Pancreas (tissue), 10 donors: ENCODE measurements at places on chromosomes 11 and 22.

GRCh38 chr11:12285811-12286222 is 91.6 kb upstream of the PARVA start:
- no peak for DNase-seq

DNA sequence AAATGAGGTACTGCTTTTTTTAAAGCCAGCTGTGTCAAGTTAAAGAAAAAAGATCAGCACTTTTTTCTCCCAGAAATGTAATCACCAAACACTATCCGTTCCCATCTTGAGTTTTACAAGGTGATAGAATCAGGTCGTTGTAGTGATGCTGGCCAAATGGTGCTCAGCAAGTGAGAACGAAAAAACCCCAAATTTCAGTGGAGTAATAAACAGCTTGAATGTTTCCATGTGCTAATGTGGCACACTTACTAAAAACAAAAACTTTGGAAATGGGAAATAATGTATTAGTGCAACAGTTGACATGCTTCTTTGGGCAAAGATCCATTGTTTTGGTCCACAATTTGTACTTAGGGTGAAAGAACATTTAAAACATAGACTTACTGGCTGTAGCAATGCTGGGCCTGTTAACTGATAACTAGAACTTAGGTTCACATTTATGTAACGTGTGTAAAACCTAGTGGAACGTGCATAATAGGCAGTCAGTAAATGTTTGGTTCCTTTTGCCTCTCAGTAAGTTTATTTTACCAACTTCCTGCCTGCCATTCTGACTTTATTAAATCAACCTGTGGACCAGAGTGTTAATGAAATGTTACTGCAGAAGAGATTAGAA is 15.4 kb upstream of the GDPD4 start:
- DNase-seq, result no peak

- DNase-seq, result peak; percentile 78
These were observed 3.0 kb downstream of the C11orf68 start for GRCh38 chr11:65915821-65916251.

GRCh38 chr11:28739489-28740280 is 631.5 kb downstream of the METTL15 start:
- DNase-seq, result no peak

DNA sequence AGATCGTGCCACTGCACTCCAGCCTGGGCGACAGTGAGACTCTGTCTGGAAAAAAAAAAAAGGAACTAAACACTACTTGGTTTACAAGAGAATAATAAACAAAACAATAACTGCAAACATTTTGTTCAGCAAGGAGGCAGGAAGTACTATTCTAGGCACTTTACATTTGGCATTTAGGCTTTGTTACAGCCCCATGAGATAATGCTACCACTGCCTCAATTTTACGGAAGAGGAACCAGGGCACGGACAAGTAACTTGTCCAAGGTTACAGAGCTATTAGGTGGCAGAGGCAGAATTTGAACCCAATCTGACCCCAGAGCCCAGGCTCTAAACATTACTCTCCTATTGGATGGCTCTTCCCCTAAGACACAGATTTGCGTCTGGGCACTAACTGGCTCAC is 108.7 kb upstream of the AKIP1 start:
- DNase-seq, result no peak

- DNase-seq, result no peak
These were observed 196.7 kb upstream of the TBCEL start for GRCh38 chr11:120827198-120827597.

DNA sequence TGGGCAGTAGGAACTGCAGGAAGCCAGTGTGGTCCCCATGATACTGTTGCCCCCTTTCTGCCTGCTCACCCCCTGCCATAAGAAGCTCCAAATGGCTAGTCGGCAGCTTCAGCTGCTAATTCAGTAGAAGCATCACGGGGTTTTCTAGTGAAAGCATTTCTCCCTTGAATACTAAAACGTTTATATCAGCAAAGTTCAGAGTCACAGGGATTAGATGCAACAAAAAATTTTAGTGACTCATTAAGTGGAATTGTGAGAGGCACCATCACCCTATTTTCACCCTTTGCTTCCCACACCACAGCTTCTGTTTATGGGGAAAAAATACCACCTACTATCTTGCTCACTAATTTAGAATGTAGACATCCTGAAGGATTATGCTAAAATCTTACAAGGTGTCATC is 25.2 kb downstream of the RAB39A start:
- no peak for DNase-seq

DNA sequence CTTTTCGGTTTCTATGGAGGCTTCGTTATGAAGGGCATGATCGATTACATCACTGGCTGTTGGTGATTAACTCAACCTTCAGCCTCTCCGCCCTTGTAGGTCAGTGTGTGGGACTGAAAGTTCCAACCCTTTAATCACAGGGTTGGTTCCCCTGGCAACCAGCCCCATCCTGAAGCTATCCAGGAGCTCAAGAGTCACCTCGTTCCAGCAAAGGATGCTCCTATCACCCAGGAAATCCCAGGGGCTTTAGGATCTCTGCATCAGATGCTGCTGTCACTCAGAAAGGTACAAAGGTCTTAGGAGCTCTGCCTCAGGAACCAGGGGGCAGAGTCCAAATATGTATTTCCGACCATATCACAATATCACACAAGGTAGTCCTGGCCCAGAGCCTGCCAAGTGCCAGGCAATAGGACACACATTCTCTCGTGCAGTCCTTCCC is 123.5 kb upstream of the PARVA start:
- no peak for DNase-seq

DNA sequence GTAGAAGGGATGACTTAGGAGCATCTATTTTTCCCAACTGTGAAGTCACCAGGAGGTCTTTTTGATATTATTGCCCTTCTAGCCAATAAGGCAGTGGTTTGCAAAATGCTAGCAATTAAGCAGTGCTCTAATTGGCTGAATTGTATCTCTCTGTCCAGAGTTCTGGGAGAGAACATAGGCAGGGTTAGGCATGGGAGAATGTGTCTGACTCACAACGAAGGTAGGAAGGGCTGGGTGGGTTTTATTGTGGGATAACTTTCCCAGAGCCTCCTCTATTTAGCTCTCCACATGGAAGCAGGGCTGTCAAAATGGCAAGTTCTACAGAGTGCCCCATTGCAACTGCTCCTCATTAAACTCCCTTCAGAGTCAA is 415.9 kb upstream of the CADM1 start:
- no peak for DNase-seq

GRCh38 chr22:37443977-37444376 is 16.7 kb upstream of the ELFN2 start:
- DNase-seq, result no peak
